Hematopoietic multipotent progenitor cell treated with erythropoietin and hydrocortisone succinate and interleukin-3 and kit ligand, for 4 days (in vitro differentiated cells): ENCODE measurements at places on chromosomes 11 and 22.

- DNase-seq = no peak
These were observed 4.6 kb downstream of the TNKS1BP1 start for GRCh38 chr11:57320067-57320718.

GRCh38 chr11:59186130-59186594 is 14.2 kb downstream of the DTX4 start:
- DNase-seq = peak; percentile 37

- no peak for DNase-seq
These were observed 319.3 kb downstream of the CADM1 start for GRCh38 chr11:115184901-115185300.

GRCh38 chr22:18154821-18155390 is 4.9 kb downstream of the USP18 start:
- no peak for DNase-seq

DNA sequence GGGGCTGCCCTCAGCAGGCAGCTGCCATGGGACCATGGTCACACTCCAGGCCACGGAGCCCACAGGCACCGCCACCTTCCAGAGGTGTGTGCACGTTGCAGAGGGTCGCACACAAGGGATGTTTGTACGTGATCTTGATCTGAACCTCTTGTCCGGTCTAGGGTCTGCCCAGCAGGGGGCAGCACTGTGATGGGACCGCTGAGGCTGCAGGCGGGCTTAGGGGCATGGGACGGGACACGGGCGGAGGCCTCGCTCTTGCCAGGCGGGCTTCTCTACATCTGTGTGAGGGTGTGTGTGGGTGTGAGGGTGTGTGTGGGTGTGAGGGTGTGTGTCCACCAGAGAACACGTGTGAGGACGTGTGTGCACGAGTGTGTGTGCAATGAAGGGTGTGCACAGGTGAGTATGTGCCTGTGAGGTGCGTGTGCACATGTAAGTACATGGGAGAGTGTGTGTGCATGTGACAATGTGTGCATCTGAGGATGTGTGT is 52.4 kb downstream of the CACNA1I start:
- peak; percentile 81 for DNase-seq

GRCh38 chr11:10263929-10264328 is 30.1 kb downstream of the SBF2 start:
- no peak for DNase-seq

DNA sequence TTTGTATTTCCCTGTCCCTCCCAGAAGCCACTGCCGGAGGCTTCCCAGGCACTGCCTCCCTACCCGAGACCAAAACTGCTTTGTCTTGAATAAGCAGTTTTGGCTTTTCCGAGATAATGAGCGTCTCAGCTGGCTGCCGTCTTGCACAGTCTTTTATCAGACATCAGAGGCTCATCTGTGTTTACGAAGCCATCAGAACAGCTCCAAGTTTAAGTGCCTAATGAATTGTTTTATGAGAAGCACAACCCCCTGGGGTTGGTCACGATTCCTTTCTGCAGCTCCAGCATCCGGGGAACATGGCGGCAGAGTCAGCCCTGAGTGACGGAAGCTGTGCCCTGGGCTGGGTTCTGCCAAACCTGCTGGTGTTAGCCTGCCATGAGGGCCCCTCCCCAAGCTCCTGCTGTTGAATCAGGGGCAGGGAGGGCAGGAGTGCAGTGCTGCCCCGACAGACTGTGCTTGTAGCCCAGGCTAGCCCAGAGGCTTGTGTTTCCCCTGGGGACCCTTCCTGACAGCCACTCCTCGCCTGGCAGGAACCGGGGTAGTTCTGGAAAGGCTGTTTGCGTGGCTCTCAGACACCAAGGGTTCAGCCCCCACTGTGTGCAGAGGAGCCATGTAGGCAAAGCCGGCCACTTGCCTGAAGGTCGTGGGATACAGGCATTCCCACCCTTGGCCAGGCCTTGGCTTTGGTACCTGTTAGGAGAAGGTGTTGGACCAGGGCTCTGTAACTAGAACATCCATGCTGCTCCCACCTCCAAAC is 96.1 kb downstream of the MORC2 start:
- DNase-seq = no peak

DNA sequence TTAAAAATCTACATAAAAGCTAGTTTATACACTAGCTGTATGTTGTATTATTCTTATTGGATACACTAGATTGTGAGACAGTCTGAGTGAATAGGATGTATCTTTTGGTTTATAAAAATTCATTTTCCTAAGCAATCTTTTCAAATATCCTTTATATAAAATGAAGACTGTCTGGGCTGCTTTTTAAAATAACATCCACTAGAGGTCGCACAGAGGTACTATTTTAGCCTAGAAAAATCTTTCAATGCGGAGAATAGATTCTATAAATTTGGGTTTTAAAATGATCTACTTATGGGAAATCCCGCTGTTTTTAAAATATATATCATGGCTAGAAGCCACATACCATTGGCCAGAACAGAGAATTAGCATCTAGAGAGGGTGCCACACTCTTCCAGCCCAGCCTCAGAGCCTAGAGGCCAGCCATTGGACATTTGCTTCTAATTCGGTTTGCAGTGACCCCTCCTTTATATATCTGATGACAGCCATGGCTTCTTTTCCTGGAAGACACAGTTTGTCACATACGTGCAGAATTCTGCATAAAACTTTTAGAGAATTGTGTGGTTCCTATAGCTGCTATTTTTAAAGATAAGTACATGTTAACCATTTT is 7.3 kb downstream of the C11orf97 start:
- peak; percentile 76 for DNase-seq

GRCh38 chr11:132920451-132921096 is 611.7 kb downstream of the OPCML start:
- DNase-seq = no peak

GRCh38 chr11:70483077-70483861 is 84.9 kb downstream of the CTTN start:
- peak; percentile 73 for DNase-seq

DNA sequence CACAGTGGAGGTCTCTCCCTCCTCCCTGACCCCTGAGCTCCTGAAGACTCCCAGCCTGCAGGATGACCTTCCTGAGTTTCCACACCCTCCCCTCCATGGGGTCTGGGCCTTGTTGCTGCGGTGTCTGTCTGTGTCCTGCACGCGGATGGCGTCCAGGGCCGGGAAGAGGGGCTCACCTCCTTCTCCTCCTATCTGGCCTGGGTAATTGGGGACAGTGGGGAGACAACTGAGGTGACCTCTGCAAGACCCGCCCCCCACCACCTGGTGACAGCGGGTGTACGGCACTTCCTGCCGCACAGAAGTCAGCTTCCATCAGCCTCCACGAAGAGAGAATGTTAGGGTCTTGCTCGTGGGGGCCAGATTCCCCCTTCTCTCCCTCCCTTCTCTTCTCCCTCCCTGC is 31.7 kb downstream of the LINC01488 start:
- no peak for DNase-seq

- peak; percentile 61 for DNase-seq
These were observed 123.8 kb downstream of the DDX10 start for GRCh38 chr11:108788565-108789199.

- DNase-seq = no peak
These were observed 114.5 kb upstream of the MTNR1B start for GRCh38 chr11:92854952-92855351.

DNA sequence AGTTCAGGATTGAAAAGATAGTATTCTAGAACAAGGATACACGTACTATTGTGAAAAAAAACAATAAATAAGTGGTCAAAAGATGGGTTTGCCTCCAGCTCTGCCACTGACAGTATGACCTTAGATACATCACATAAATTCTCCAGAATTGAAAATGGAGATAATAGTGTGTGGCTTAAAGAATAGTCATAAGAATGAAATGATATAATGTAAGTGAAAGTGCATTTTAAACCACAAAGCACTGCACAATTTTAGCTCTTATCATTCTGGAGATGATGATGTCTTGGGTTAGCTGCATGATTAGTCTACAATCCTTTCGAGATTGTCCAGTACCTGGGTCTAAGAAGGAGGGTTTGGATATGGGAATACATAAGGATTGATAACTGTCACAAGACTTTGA is 21.9 kb upstream of the CEP295 start:
- no peak for DNase-seq

DNA sequence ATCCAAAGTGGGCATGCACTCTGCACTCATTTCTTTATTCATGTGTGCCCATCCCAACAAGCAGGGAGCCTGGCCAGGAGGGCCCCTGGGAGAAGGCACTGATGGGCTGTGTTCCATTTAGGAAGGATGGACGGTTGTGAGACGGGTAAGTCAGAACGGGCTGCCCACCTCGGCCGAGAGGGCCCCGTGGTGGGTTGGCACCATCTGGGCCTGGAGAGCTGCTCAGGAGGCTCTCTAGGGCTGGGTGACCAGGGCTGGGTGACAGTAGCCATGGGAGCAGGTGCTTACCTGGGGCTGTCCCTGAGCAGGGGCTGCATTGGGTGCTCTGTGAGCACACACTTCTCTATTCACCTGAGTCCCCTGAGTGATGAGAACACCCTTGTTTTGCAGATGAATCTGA is 129.3 kb upstream of the B3GAT1 start:
- DNase-seq = no peak

DNA sequence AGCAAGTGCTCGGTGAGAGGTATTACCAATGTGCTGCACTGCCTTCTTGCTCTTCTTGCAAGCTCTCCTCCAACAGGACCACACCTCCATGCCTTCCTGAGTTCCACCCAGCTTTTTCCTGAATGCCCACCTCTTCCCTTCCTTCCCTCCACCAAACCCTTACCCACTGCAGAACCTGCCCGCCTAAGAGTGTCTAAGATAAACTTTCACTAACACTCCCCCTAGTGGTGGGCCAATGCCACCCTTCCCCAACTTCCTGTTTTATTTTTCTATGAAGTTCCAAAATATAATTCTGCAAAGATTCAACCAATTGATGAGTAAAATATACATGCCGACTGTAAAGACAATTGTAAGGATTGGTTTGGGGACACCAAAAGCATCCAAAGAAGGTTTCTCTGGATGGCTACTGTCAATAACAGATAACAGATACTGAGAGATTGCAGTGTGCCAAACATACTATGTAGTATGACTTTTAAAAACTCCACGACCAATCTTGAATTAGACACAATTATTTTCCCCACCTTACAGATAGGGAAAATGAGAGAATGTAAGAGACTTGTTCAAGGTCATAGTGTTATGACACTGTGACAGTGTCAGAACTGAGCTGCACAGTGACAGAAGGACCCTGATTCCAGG is 38.6 kb upstream of the BMAL1 start:
- DNase-seq = peak; percentile 85

- DNase-seq = no peak
These were observed 152.5 kb downstream of the CCDC34 start for GRCh38 chr11:27210531-27210930.

DNA sequence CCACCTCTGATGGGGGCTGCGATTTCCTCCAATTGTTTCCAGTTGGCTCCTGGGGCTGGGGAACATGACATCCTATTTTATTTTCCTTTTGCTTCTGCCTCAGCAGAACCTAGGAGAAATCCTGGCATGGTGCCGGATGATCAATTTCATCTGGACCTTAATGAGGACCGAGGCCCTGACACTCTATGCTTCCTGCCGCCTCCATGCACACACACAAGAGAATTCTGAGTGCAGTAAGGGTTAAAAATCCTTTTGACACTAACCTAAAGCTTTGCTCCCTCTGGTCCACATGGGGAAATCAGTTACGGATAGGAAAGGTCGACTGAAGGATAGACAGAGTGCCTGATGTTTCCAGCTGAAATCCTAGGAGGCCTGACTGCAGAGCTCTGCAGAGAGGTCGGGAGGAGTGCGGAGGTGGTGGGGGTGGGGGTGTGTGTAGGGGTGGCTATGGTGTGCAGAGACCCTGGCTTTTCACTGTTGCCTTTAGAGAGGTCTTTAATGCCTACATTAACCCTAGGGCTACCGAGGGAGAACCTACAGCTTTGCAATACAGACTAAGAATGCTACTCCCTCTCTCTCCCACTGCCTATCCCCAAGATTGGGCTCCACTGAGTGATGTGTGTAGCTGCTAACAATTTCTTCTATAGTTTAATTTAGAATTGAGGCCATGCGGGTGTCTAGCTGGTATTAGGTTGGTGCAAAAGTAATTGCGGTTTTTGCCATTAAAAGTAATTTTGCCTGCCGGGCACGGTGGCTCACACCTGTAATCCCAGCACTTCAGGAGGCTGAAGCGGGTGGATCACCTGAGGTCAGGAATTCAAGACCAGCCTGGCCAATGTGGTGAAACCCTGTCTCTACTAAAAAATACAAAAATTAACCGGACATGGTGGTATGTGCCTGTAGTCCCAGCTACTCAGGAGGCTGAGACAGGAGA is 53.6 kb upstream of the INCENP start:
- no peak for DNase-seq

DNA sequence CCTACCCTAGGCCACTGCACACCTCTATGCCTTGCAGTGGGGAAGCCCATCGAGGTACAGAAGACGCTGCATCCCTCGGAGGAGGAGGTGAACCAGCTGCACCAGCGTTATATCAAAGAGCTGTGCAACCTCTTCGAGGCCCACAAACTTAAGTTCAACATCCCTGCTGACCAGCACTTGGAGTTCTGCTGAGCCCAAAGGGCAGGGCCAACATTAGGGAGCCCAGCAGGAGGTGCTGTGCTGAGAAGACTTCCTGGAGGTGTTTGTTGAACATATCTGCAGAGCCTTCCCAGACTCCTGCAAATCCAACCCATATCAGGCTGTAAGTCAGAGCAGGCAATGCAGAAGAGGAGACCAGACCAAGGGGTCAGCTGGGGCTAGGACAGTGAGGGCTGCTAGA is 13.5 kb downstream of the MOGAT2 start:
- no peak for DNase-seq

GRCh38 chr11:35911616-35912165 is 32.2 kb upstream of the LDLRAD3 start:
- peak; percentile 44 for DNase-seq

GRCh38 chr11:1863352-1864216 is 10.7 kb downstream of the LSP1 start:
- peak; percentile 80 for DNase-seq

DNA sequence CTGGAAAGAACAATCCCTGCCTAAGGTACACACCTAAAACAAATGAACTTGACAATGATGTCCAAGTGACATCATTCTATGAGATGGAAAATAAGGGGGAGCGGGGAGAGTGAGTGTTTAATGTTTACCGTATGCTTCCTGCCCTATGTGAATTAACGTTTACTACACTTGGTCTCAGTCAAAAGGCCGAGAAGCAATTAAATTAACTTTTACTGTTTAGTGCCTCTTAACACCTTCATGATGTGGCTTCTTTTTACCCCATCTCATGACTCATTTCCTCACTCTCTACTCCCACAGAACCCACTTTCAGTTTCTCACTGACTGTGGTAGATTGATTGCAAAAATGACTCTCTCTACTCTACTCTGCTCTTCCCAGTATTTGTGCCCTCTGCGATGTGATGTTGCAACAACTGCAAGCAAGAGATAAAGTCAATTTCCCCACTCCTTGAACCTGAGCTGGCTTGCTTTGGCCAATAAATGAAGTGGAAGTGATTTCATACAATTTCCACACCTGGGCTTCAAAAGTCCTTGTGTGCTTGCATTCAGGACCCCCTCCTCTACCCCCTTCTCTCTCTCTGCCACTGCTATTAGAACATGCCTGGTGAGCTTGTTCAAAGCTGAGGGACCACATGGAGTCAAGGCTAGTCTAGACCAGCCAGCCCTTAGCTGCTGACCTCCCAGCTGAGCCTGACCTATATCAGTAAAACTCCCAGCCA is 11.6 kb upstream of the ALKBH3 start:
- DNase-seq = peak; percentile 94

- peak; percentile 26 for DNase-seq
These were observed 48.4 kb downstream of the DDX10 start for GRCh38 chr11:108713076-108713790.

GRCh38 chr22:22867996-22868715 is 19.5 kb upstream of the IGLL5 start:
- no peak for DNase-seq
